CMK (cell line): ENCODE measurements at places on chromosomes 6 and 20.

DNA sequence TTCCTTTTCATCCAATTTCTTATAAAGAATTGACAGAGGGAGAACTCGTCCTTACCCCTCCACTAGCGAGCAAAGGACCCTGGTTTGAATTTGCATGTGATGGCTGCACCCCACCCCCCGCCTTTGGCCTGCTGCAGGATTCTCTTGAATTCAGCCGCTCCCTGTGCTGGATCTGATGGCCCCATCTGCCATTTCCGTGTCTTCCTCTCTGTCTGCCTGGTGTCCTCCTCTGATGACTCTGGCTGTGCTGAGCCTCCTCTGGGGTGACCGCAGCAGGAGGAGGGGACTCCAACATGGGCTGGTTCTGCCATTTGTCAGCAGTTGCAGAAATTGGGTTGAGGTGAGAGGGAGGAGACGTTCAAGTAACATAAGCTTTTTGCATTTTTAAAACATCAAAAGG lies 188.8 kb downstream of the DLL1 start:
- no peak for DNase-seq

GRCh38 chr6:13378669-13379590 lies 50.6 kb upstream of the TBC1D7 start:
- no peak for DNase-seq

DNA sequence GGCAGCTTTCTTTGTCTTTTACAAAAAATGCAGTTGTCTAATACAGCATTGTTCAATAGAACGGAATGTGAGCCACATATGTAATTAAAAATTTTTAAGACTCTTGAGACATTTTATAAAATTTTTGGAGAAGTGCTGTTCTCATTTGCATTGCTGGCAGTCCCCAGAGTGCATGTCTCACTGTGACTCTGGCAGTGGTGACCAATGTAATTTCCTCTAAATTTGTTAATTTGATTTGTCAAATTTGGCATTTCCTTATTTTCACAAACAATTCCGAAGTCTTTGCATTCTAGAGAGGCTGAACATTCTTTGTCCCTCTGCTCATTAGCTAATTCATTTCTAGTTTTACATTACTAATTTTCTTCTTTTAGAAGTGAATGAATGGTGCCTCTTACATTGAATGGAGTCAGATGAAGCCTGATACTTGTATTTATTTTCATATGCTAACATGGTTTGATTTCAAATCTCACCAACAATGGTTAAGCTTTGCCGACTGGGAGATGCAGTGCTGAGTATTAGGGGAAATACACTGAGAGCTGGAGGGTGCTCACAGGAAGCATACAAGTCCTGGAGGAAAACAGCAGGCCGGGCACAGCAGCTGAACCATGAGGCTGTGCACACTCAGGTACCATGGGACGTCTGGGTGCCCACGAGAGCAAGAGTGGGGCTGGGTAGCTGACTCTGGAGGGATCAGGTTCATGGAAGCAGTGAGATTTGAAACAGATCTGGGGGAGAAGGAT lies 68.5 kb upstream of the ARMC2 start:
- DNase-seq = no peak

- no peak for DNase-seq
Observed at GRCh38 chr6:101290346-101290745, 103.2 kb upstream of the GRIK2 start.

DNA sequence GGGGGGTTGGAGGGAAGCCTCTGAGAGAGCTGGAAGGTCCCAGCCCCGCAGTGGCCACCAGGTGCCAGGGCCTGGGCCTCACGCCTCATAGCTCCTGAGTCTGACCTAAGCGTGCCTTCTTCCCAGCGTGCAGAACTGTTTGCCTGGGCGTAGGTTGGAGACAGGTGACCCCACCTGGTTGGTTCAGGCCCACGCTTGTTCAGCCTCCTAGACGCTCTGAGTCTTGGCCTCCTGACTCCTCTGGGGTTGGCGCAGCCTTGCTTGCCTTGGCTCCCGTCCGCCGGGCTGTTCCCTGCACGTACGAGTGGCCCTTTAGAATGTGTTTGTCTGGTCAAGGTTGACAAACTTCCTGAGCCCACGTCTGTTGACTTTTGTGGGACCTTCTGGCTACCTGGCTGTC lies 70.8 kb downstream of the EYA2 start:
- DNase-seq = no peak

DNA sequence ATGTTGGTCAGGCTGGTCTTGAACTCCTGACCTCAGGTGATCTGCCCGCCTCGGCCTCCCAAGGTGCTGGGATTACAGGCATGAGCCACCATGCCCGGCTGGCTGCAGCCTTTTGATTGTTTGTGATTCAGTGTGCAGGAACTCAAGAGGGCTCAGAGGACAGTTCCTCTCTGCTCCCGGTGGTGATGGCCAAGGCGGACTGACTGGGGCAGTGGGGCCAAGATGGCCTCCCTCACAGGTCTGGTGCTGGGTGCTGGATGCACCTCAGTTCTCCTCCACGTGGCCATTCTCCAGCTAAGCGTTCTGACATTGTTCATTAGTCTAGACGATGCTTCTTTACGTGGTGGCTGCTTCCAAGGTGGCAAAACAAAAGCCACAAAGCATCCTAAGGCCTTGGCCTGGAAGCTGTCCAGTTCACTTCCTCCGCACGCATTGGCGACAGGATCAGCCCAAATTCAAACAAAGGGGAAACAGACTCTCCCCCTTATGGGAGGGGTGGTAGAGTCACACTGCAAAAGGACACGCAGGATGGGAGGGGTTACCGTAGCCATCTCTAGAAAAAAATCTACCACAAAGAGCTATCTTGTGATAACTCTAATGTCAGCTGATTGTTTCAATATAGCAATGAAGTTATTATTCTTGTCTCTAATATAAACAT lies 146.9 kb downstream of the FOXC1 start:
- no peak for DNase-seq
